Endothelial cell of coronary artery (primary cell): ENCODE measurements at places on chromosomes 7 and 10. TPM values are rescaled to one million over a fixed set of nuclear protein-coding genes. Genes with fewer than 3 reads are reported as not detected.

MACC1 gene
- total RNA-seq = under 0.01 TPM in 2 replicates

RUFY2 gene
- 16.6 and 22.6 TPM in 2 replicates for total RNA-seq

C10orf95 gene
- total RNA-seq = 0.09 TPM in 1 of 2 replicates, not detected in the other

AKR1C8 gene
- total RNA-seq = not detected in 2 replicates

MRPS17 gene
- 20.4 and 26.9 TPM in 2 replicates for total RNA-seq
